Prostate gland (tissue), 2 donors: ENCODE measurements at places on chromosomes 3 and 15. TPM values are rescaled to one million over a fixed set of nuclear protein-coding genes. Genes with fewer than 3 reads are reported as not detected.

DNA sequence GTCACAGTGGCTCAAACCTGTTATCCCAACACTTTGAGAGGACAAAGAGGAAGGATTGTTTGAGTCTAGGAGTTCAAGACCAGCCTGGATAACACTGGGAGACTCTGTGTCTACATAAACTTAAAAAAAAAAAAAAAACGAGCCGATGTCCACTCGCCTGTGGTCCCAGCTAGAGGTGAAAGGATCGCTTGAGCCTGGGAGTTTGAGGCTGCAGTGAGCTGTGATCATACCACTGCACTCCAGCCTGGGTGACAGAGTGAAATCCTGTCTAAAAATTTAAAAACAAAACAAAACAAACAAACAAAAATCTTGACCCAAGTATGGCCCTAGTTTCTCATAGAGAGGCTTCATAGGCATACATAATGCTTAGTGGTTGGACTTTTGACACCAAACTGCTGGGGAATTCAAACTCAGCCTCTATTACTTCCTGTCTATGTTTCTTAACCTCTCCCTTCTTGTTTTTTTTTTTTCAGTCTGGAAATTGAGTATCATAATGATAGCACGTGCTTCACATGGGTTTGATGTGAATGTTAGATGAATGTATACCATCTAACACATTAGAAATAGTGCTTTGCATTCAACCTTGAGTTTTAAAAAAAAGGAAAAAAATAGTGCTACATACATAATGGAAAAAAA lies 46.4 kb upstream of the CAPN7 start:
- DNase-seq = no peak

DNA sequence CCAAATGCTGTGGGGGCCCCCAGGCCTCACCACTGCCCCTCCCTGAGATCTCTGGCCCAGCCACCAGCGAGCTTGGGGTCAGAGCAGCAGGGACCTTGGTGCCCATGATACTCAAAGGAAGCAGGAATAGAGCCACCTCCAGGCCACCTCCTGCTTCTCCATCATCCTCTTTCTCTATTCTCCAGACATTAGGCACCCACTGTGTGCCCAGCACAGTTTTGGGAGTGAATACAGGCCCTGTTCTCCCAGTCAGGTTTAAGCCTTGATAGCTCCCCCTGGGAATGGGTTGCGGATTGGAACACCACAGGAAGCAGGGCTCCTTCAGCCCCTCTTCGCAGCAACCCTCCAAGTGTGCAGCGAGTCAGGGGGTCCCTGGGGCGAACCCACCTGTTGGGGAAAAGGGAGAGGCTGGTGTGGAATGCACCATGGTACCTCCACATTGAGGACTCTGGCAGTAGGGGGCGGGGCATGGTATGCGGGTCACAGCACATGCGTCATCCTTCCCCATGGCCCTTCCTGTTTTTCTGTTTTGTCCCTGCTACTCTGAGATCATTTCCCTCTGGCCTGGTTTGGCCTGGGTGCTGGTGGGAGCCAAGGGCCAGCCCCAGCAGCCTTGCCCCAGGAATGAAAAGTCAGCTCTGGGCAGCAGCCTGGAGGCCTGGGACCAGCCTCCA lies 14.2 kb upstream of the SEMA3B start:
- no peak for DNase-seq

- no peak for DNase-seq
Observed at GRCh38 chr3:12445523-12446240, 38.6 kb upstream of the TSEN2 start.

DNA sequence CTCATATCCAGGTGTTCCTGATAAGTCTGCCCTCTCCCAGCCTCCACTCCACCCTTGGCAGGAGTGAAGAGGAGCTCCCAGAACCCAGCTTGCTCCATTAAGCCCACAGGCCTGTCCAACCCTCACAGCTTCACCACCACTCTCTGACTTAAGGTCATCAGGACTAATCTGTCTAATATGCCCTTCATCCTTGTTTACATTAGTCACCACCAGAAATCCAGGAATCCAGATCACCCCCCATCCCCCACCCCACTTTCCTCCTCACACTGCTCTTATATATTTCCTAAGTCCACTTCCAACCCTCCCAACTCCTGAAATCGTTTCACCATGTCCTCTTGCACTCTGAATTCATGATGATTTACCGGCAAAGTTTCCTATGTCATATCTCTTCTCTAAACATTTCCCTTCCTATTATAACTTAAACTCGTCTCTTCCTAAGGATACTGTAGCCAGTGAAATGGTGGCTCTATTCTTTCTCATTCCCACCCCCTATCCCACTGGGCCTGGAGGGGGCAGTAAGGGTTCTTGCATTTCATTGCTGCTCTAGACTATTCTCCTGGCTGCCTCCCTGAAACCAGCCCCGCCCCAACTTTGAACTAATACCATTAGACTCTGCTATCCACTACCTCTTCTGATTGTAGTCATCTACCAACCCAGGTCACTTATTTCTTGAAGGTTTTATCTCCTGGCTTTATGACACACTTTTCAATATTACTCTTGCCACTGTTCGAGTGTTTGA lies 43.4 kb downstream of the PPP2R3A start:
- DNase-seq = no peak

- no peak for DNase-seq
Observed at GRCh38 chr15:82642656-82643055, 4.5 kb downstream of the CPEB1 start.

Gene HCN4
- total RNA-seq = 0.18 TPM

GRCh38 chr3:140031170-140031569 lies 96.2 kb downstream of the CLSTN2 start:
- DNase-seq = no peak

Gene PRR20G
- total RNA-seq = 5.1 TPM

GRCh38 chr3:98209244-98209643 lies 42.7 kb downstream of the OR5H15 start:
- DNase-seq = no peak

Gene SEMA5B
- 0.09 TPM for total RNA-seq

GRCh38 chr3:124707656-124708062 lies 22.6 kb upstream of the UMPS start:
- no peak for DNase-seq
